Midbrain (tissue), 1 donor: ENCODE measurements at places on chromosomes 3 and 15.

GRCh38 chr3:138600100-138600745, 6.2 kb upstream of the CEP70 start:
- no peak for DNase-seq

DNA sequence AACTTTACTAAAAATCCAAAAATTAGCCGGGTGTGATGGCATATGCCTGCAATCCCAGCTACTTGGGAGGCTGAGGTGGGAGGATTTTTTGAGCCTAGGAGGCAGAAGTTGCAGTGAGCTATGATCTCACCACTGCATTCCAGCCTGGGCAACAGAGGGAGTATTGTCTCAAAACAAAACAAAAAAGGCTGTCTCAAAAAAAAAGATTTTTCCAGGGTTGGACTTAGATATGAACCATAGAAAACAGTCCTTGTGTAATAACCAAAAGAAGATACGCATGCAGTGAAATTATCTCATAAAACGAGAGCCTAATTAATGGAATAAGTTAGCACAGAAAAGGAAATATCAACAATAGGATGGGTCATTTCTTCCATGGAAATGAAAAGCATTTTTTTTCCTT, 320.4 kb upstream of the RASGRP1 start:
- no peak for DNase-seq

DNA sequence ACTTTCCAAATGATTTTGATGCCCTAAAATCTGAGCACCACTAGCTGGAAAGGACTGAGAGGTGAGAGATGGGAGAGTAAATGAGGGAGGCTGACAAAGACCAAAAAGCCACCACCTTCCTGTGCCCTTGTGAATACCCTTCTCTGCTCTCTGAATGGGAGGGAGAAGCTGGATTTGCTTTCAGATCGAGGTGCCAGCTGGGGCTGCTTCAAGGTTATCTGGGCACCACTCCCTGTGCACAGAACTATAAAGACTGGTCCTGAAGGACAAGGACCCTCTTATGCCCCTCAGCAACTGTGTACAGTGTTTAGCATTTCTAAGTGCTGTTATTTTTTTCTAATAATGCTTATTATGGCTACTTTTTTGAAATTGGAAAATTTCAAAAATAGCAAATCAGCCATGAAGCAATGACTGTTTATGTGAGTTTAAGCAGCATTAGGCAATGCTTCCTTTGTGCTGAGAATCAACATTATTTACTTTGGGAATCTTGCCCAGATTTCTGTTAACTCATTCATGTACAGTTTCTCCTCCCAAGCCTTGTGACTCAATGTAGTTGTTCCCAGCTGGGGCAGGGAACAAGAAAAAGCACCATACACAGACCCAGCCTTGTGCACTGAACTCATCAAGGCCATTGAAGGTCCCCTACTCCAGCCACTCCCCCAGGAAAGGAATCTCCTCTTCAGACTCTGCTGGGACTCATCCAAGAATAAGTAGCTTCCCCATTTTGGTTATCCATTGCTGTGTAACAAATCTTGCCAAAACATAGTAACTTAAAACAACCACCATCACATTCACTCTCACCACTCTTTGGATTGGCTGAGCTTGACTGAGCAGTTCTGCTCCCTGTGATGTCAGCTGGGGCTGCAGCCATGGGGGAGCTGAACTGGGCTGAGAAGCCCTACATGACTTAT, 37.3 kb upstream of the CDV3 start:
- no peak for DNase-seq

- no peak for DNase-seq
Measured at GRCh38 chr3:81740731-81741130, 20.7 kb downstream of the GBE1 start.

DNA sequence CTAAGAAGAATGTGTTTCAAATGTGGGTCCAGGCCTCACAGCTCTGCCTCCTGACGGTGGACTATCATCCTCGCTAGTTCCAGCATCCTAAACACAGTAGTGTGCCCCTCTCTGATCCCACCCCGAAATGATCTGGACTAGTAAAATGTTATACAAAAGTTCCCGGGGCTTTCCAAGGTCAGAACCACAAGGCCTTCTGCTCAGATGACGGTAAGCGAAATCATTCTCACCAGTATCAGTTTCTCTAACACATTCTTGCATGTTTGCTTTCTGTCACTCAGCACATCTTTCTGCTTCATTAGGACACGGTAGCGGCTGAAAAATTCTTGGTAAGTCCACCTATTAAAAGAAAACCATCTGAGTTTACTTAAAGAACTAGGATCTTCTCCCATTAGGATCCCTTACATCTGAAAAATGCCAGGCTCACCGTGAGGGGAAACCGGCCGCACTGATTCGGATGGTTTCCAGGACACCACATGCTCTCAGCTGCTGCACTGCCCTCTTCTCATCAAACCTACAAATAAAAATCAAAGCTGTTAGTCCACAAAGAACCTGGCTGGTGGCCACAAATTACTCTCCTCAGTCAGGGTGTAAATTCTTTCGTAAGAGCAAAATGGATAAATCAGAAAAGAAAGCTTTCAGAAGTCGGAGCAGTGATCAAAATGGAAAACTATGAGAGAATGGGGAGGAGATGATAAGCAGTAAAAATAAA, 83.9 kb upstream of the MYO5C start:
- no peak for DNase-seq

GRCh38 chr15:75867449-75867848, 24.2 kb downstream of the UBE2Q2 start:
- DNase-seq = no peak

- no peak for DNase-seq
Measured at GRCh38 chr3:10173095-10173925, 8.6 kb downstream of the IRAK2 start.

- peak; percentile 90 for DNase-seq
Measured at GRCh38 chr15:65318870-65319356, 14.4 kb downstream of the RNU5B-1 start.

- peak; percentile 63 for DNase-seq
Measured at GRCh38 chr3:189967254-189967865, 153.3 kb downstream of the P3H2 start.

DNA sequence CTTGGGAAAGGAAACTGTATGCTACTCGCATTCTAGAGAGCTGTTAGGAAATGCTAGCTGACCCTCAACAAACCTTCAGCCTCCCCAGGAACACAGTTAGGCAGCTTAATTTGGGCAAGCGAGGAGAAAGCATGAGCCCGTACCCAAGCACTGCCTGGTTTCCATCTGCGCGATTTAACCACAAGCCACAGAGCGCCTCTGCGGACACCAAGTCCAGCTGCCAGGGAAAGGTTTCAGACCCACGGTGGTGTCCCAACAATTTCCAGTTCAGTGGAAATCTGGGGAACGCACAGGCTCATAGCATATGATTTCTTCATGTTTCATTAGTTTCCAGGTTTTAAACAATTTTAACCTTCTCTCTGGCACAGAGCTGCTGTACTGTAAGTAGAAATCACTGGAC, 617.6 kb downstream of the FHIT start:
- DNase-seq = no peak

GRCh38 chr3:148790370-148790769, 37.2 kb upstream of the CPB1 start:
- peak; percentile 59 for DNase-seq

DNA sequence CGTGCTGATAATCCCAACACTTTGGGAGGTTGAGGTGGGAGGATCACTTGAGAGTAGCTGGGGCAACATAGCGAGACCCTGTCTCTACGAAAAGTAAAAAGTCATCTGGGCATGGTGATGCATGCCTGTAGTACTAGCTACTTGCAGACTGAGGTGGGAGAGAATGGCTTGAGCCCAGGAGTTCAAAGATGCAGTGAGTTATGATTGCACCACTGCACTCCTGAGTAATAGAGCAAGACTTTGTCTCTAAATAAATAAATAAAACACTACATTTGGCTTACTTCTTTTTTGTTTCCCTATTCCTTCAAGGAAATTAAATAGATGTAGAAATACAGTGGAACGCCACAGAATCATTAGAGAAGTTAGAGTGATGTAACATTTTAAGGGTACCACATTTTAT, 20.1 kb upstream of the LDHAL6B start:
- no peak for DNase-seq

DNA sequence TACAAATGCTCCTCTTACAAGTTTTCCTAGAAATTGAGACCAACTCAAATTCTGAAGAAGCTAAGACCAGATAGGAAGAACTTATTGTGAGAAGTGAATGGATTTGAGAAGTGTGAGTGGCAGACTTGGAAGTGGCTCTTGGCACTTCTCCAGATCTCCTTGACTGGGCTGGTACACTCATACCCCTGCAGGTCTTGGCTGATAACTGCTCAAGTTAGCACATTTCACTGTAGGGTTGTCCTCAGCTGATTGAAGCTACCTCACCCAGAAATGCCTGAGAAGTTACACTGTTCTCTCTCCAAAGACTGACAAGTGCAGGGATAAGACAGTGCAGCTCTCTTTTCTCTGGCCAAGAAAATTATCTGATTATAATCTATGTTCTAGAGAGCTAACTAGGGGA, 16.5 kb upstream of the CLDN1 start:
- DNase-seq = peak; percentile 3

DNA sequence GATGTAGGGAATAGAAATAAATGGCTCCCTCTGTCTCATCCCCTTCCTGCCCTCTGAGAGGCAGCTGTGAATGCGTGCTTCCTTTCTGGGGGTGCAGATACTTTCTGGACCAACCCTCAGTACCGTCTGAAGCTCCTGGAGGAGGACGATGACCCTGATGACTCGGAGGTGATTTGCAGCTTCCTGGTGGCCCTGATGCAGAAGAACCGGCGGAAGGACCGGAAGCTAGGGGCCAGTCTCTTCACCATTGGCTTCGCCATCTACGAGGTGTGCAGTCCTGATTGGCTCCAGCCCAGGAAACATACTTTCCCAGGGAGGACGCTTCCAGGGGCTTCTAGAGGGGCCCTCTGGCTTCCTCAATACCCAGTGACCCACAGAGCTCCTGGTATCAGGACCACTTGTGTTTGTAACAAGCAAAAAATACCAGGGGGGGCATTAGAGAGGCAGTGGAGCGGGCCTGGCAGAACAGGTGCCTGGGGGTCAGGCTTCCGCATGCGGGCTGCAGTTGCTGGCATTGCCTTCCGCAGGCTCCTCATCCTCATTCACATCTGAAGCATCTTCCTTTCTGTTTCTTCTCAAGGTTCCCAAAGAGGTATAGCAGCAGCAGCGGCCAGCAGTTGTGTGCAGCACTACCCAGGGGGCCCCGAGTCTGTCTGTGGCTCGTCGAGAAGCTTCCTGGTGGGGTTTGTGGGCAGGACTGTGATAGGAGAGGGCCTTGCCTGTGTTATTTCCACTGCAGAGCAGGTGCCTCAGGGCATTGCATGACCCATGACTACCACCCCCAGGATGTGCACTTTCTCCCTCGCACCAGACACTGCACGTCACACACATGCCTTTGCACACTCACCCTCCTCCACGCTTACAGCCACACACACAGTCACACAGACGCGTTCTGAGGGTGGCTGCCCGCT, 42.5 kb downstream of the CAPN3 start:
- no peak for DNase-seq

DNA sequence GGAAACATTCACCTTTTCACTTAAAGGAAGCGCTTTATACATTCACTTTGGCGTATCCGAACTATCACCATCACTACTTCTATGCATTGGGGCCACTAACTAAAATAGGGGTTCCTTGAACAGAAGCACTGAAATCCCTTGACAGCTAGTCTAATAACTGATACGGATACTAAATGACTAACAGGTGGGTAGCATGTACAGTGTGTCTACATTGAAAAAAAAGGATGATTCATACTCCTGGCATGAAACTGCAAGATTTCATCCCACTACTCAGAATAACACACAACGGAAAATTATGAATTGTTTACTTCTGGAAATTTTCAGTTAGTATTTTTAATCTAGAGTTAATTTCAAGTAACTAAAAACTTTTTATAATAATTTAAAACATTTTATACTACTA, 96.7 kb downstream of the SMARCC1 start:
- no peak for DNase-seq

GRCh38 chr3:148901987-148902791, 37.1 kb downstream of the CPA3 start:
- DNase-seq = no peak

GRCh38 chr3:69747511-69748258, 8.4 kb downstream of the MITF start:
- no peak for DNase-seq

GRCh38 chr15:61835496-61836106, 224.6 kb downstream of the VPS13C start:
- peak; percentile 74 for DNase-seq

DNA sequence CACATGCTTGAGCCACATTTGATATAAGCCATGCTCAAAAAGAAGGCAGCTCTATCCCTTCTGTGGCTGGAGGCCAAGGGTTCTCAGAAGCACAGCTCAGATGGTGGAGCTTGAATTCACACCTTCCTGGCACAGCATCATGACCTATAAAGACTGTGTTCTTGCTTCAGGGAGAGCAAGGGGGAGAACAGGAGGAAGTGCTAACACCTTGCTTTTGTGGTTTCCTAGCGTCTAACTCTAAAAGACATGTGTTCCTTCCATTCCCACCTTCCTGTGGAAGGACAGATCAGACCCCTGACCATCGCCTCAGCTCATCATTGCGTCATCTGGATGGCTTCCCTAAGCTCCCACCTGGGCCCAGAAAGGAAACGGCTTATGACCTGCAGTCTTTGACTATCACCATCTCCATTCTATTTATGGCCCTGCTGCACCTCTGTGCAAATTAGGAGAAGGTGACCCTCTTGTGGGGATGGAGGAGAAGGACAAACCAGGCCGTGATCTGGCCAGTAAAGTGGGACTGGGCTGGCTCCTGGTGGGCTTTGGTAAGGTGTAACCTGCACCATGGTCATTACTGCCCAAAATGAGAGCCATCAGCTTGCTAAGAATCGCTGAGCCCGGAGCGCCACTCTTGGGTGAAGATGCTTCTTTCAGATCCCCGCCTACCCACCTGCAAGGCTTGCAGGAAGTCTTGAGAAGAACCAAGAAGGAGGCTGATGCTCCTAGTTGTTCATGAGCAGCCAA, 128.5 kb downstream of the SERPINI1 start:
- DNase-seq = no peak

GRCh38 chr15:59200560-59200959, 6.1 kb upstream of the LDHAL6B start:
- DNase-seq = no peak

- peak; percentile 80 for DNase-seq
Measured at GRCh38 chr3:99875929-99876841, 58.5 kb downstream of the CMSS1 start.

- no peak for DNase-seq
Measured at GRCh38 chr15:29428925-29429573, 159.4 kb upstream of the NSMCE3 start.

GRCh38 chr15:64344651-64345294, 11.2 kb downstream of the CSNK1G1 start:
- no peak for DNase-seq
